ENCODE measurements at places on chromosomes 3 and 15.

DNA sequence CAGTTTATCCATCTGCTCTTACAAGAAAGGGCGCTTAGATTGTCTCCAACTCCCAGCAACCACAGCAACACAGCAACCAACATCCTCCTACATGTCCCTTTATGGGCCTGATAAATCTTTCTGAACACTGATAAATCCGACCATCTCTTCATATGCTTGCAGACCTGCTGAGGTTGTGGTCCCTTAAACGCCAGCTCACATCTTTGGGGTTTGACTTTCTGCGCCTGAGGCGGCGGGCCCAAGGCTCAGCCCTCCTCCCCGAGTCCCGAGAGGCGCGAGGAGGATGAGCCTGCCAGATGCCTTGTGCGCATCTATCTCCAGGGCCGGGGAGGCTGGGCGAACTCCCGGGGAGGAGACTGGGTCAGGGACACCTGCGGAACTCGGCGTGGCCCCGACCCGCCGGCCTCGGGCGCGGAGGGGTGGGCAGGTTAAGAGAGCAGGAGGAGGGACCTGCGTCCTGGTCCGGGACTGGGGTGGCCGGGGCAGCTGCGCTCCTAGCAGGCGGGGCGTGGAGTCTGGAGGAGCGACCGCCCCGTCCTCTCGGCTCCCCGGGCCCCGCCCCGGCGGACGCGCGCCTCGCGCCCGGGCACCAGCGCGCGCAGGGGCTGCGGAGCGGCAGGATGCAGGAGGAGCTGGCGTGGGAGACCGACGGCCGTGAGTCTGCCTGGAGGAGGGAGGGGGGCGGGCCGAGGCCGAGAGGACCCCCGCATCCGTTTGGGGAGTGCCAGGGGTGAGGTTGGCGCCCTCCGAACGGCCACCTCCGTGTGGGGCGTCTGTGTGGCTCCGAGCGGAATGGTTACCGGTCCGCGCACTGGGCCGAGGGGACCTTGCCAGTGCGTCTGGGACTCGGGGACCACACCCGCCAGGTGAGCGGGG, at the start of gene ANKDD1A:
ANKDD1A (plus strand) TSS at position 592 of the 876 bp plus-strand sequence; CDS start at position 621, 29 bp downstream.
- DNase-seq, result no peak

DNA sequence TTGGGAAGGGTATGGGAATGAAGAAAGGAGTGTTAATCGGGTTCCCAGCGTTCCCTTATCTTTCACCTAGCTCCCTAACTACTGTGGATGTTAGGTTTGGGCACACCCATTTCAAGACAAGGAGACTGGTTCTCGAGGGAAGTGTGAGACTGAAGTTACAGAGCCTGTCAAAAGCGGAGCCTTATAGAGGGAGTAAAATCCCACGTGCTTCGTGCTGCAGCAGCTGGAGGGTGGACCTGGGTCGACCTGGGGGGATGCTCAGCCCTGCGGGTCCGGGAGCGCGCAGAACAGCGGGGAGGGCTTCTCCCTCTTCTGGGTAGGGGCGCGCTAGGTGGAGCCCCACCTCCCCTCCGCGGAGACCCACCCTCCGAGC, 314 bp upstream of the TMED3 start:
- peak; percentile 11 for DNase-seq

DNA sequence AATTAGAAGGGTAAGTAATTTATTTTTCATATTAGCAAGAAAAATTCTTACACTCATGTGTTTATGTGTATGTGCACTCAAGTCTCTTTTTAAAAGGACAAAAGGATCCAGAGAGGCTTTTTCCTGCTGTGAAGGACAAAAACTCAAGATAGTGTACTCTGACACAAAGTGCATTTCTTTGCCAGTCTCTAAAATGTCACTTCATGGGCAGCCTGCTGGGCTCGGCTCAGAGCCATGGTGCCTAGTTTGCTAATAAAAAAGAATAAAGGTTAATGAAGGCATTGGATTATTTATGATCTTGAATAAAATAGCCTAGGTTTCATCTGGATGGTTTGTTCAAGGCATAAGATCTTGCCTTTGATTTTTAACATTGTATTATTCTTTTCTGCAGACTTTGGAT, 989.0 kb downstream of the TBL1XR1 start:
- no peak for DNase-seq

DNA sequence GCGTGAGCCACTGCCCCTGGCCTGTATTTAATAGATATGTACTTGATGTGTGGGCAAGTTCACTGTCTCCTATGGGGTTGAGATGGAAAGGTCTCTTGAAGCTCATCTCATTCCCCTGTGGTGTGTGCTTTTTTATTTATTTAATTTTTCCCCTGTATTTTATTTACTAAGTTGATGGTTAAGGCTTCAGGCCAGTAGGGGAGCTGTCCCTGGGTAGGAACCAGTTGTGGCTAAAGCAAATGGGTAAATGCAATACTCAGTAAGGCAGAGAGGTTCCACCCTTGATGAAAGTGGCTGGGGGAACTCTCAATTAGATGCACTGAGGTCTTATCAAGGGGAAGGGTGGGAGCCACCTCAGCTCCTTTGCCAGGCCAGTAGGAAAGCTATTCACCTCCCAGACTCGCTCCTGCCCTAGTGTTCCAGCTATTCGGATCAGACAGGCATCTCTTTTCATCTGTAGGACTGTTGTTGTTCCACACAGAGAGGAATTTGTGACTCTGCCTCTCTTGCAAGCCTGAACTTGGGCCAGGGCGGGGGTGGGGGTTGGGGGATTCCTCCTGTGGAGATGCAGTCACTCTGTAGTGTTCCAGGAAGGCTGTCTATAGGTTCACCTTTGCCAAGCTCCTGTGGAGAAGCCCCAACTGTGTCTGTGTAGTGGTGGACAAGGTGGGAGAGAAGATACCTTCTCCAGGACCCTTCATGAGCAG, 26.1 kb downstream of the PCCB start:
- DNase-seq, result no peak

DNA sequence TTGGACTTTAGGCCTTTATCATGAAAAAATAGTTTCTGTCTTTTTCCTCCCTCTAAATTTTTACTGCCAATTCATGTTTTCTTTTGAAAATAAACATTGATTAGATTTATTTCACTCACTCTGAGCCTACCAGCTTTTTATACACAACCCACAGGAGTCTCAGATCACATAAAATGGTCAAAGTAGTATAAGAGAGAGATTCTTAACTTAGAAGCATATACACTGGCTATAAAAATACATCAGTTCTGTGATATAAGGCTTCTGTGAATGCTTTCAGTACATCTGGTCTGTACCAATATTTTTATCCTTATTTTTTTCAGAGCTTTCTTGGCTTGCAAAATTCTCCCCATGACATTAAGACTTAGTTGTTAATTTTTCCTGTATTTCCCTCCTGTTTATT, 117.0 kb upstream of the PTX3 start:
- DNase-seq, result no peak

DNA sequence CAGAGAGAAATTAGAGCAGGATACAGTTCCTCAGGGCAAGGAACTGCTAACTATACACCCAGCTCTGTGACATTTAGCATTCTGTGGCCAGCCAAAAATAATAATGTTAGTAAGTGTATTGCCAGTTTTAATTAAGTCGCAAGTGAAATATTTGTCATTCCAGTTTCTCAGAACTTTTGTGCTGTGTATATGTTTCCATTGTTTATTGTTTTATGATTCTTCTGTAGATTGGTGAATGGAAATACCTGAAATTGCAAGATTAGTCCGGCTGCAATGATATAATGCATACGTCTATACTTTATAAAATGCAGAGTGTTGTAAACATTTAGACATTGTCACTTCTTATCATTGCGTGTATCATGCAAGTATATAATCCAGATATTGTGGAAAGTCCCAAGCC, 351.3 kb upstream of the GRM7 start:
- DNase-seq, result no peak

- no peak for DNase-seq
Measured at GRCh38 chr15:50186752-50187151, 4.8 kb downstream of the SLC27A2 start.

DNA sequence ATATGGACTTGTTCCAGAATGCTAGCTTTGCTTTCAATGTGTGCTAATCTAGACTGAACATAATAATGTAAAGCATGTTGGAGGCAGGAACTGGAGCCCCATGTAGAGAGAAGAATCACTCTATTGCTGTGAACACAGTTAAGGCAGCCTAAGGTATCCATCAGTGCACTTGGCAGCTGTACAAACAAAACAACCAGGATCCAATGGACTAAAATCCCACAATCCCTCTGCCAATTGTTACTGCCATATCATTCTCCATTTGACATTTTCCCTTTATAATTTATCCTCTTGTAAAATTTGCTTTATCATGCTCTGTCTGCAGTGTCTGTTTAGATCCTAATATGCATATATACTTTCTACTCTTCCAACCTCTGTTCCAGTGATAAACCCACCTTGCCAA, 756.8 kb upstream of the LMCD1 start:
- DNase-seq, result no peak

GRCh38 chr3:27200721-27201489, 168.3 kb downstream of the NEK10 start:
- DNase-seq, result no peak

DNA sequence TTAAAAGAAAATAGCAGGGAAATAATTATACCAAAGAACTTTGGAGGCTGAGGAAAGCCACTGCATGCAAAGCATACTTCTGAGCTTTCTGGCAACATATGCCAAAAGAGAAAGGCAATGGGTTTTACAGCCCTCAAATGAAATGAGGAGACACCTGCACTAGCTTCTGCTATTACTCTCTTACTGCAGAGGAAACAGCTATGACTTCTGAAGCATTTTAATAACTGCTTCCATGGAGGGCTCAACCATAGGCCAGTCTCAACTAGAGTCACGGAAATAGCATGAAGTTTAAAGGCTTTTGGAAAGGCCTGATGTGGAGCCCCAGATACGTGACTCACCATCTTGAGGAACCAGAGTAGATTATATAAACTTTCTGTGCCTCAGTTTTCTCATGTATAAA, 114.8 kb downstream of the OXNAD1 start:
- DNase-seq, result no peak

GRCh38 chr3:27720899-27721716, 1.0 kb downstream of the EOMES start:
- DNase-seq, result no peak

- no peak for DNase-seq
Measured at GRCh38 chr15:36550650-36551049, 28.8 kb upstream of the CDIN1 start.

- DNase-seq, result no peak
Measured at GRCh38 chr3:63674586-63674985, 22.1 kb downstream of the SNTN start.

DNA sequence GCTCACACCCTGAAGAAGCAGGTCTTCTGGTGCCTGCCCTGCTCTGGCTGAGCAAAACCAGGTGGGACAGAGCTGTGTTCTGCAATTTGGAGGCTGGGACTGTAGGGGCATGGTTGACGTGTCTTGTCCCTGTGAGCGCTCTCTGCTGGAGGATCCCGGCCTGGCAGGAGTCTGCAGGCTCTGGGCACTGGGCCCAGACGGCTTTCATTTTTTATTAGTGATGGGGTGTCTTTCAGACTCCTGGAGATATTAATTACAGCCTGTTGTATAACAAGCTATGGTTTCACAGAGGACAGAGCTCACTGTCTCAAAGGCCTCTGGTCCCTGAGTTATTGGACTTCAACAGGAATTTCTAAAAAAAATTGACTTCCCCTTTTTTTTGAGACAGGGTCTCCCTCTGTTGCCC, 29.5 kb upstream of the ZNF710 start:
- DNase-seq, result peak; percentile 1

DNA sequence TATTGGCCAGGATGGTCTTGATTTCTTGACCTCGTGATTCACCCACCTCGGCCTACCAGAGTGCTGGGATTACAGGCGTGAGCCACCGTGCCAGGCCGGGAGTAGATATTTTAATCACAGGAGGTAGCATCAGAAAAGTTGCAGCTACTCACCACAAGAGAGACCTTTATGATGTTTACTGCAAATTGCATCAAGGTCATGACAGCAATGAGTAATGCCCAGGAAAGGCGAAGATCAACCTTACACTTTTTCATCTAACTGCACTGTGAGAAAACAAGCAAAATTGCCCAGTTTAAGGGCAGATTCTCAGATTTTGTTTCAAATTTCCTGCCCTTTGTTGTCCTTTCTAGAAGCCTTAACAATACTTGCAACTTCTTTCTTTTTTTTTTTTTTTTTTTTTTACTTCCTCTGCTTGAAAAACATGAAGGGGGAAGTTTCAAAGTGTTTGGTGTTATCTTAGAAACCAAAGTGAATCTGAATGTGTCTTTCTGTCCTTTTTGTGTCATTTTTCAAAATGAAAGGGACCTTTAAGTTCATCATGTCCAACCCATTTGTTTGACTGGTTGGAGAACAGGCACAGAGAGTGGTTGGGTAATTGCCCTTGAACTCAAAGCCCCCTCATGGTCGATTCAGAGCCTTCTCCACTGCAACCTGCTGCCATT, 25.0 kb downstream of the TGFBR2 start:
- no peak for DNase-seq

DNA sequence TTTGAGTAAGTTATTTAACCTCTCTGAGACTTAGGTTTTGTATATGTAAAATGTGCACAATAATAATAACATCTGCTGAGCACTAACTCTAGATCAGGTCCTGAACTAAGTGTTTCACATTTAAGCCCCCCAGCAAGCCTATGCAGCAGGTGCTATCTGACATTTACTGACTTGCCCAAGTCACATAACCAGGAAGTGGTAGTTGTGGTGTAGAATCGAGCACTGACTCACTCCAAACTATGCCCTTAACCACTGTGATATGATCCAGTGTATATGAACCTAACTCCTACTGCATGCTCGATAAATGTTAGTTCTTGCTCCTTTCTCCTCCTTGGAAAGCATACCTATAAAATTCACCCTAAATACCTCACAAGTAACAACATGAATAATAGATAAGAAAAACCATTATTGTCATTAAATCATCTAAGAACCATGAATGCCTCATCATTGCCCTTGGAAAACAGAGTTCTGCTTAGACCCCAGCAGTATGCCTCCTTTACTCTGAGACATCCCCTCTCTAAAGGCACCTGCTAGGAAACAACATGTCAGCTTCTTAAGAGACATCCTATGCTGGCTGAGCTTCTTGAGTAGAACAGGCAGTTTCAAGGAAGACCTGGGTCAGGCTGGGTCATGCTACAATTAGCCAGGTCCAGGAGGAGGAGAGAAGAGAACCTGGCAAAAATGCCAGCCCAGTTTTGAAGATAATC, 3.0 kb upstream of the SHC4 start:
- no peak for DNase-seq

DNA sequence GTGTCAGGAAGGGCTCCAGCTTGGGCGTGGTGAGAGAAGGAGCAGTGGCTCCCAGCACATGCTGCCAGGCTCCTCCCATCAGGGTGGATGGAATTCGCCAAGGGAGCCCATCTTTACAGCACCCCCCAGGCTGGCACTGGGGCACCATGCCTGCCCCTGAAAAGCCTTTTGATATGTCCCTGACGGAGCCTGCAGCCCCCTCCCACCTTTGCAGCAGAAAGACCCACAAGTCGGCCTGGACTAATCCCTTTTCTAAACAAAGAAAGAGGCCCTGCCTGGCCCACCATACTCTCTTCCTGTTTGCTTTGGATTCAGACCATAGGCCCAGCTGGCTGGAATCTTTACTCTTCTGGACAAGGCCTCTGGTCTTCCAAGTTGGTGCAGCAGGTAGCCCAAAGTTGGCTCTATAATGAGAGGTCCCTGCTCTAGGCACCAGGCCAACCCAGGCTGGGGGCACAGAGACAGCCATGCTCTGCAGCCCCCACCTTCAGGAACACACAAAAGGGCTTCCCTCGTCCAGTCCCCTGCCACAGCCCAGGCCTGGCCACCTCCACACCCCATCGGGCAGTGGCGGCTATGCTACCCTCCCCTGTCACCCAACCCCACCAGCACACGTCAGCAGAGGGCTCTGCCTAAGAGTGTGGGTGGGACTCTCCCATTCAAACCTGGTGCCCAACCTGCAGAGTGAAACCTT, 5.4 kb downstream of the ANPEP start:
- DNase-seq, result no peak

Data from stimulated activated CD4-positive, alpha-beta T cell treated with anti-CD3 and anti-CD28 coated beads, Interleukin-1b, Interleukin-23, amount 100 ng/mL, for 24 hours (primary cell).